Foreskin keratinocyte (primary cell): ENCODE measurements at places on chromosomes 5 and 9. TPM values are rescaled to one million over a fixed set of nuclear protein-coding genes. Genes with fewer than 3 reads are reported as not detected.

GRCh38 chr9:124885551-124885950 is 23.6 kb downstream of the ARPC5L start:
- no peak for DNase-seq

The PFN3 gene
- not detected in 2 replicates for total RNA-seq

GRCh38 chr5:72658161-72658560 is 151.0 kb upstream of the ZNF366 start:
- peak; percentile 14 for DNase-seq

GRCh38 chr5:173643964-173644363 is 27.5 kb upstream of the BOD1 start:
- DNase-seq = no peak

DNA sequence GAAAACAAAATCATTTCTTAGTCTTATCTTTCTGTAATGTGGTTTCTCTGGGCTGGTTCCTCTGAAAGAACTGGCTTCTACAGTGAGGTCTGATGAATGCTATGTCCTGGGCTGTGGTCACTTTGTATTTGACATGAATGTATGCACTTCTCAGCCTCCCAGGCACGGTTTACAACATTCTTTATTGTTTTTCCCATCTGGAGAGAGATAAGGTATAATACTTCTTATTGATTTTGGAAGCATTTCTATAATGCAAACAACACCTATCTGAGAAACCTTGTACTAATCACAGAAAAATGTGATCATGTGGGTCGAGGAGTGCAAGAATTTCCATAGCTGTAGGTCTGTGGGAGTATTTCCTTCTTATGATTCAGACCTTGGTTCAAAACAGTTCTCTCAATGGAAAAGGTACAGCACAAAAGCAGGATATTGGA is 46.9 kb downstream of the ACTBL2 start:
- DNase-seq = peak; percentile 80

GRCh38 chr9:92590377-92590776 is 54.6 kb upstream of the ECM2 start:
- DNase-seq = no peak

DNA sequence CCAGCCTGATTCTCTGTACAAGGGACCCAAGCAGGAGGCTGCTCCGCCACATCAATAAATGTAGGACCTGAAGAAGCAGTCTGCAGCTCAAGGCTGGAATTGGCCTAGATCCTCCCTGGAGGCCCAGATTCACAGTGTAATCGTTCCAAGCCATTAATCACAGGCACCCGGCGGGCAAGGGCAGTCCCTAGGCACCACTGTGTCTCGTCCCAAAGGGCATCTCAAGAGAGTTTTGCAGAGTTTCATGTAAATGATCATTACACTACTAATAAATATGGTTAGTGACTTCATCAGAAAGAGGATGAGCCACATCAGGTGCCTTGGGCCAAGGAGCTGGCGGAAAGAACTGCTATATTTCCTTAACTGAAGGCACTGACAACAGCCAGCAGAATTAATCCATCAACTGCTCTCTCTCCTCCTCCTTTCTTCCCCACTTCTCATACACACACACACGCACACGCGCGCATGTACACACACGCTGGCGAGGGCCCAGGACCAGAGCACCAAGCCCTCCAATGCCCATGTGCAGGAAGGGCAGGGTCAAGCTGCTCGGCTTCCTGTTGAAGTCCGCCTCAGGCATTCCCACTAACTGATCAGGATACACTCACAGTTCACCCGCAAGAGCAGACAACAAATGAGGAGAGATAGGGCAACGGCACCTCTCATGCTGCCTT is 33.9 kb downstream of the GNAQ start:
- DNase-seq = peak; percentile 47

The NEURL1B gene
- total RNA-seq = 4.2 and 5.1 TPM in 2 replicates

DNA sequence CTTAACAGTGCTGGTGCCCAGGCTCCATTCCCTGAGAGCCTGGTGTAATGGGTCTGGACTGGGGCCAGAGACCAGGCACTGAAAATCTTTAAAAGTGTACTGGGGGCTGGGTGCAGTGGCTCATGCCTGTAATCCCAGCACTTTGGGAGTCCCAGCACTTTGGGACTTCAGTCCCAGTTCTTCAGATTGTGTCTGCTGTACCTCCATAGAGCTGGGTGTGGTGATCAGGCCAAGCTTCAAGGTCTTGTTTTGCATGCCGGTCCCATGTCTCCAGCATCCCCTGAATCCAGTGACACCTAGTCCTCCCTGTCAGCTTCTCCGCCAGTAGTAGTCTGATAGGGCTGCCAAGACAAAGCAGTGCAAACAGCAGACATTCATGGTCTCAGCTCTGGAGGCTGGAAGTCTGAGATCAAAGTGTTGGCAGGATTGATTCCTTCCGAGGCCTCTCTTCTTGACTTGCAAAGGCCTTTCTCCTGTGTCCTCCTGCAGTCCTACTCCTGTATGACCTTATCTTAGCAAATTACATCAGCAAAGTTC is 108.2 kb downstream of the SYK start:
- no peak for DNase-seq

DNA sequence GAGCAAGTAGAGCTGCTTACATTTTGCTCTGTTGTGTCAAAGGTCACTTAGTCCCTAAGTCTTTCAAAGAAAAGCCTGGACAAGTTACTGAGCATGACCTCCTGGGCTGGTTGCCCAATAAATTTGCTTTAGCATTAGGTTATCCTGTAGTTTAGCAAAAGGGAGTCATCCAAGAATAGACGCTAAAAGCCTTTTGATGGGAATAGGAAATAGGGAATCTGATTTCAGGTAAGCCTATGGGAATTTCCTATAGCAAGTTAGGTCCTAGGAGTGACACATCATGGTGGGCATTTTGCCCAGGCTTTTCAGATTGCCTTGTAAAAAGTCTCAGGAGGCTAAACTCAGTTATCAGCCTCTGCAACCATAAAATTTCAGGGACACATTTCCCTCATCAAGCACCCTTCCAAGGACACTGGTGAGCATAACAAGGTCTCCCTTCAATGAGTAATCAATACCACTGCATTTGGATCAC is 67.6 kb upstream of the RANBP3L start:
- DNase-seq = peak; percentile 47

The DNAJA1 gene
- 137 and 170 TPM in 2 replicates for total RNA-seq

DNA sequence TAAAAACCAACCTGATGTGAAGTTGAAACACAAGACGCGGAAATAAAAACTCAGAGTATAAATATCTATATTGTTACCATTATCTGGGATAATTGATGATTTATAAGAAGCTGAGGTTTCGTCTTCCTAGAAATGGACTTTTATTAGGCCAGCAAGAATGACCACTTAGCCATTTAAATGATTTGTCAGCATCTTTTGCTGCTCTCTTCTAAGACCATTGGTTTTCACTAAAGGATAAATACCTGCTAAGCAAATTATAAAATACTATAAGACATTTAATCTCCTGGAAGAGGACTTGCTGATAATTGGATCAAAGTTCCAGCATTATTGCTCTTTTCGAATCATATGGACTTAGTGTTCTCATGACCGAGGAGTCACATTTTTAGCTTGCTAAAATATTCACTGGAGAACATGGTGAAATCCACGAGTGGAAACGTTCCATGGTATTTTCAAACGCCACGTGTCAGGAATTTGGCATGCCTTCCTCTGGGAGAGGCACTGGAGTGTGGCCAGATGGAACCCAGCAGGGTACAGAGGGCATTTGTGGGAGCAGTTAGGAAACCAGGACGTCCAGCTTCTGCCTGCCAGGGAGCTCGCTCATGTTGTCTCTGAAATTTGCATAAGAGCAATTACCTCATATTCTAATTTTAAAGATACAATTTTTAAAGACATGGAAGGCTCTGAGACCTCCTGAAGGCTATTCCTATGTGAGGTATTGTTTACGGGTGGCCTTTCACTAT is 43.1 kb downstream of the TNFAIP8 start:
- DNase-seq = no peak

The LPAR1 gene
- 27.0 and 30.9 TPM in 2 replicates for total RNA-seq

The FAT2 gene
- 85.9 and 95.1 TPM in 2 replicates for total RNA-seq

DNA sequence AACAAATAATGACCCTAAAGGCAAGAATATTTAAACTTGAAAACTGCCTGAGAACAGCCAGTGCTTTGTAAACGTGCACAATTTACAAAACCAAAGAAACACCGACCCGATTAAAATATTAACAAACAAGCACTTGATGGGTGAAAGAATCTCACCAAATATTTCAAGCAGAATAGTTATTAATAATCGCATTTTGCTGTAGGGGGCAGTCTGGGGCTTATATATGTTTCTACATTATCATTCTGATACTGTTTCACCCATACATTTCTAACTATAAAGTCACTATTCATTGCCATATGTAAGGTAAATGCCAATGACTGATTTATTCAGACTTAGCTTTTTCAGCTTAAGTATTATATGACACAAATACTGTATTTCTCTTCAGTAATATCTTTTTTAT is 37.7 kb downstream of the UBAP2 start:
- DNase-seq = no peak

DNA sequence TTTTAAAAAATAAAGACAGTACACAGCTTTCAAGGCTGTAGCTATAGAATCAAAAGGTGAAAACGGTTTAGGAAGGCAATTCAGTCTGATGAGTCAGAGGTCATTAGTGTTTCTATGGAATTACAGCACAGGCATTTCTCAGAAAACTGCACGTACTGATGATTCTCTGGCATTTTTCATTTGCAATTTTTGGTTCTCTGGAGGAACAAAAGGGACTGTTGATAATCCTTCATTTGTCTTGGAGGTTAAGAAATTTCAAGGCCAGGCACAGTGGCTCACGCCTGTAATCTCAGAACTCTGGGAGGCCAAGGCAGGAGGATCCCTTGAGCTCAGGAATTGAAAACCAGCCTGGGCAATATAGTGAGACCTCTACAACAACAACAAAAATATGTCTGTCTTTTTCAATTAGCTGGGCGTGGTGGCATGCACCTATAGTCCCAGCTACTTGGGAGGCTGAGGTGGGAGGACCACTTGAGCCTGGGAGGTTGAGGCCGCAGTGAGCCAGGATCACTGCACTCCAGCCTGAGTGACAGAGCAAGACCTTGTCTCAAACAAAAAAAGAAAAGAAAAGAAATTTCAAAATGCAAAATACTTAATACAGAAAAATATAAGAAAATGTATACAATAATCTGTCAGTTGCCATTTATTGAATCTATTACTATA is 27.3 kb downstream of the NR6A1 start:
- no peak for DNase-seq

DNA sequence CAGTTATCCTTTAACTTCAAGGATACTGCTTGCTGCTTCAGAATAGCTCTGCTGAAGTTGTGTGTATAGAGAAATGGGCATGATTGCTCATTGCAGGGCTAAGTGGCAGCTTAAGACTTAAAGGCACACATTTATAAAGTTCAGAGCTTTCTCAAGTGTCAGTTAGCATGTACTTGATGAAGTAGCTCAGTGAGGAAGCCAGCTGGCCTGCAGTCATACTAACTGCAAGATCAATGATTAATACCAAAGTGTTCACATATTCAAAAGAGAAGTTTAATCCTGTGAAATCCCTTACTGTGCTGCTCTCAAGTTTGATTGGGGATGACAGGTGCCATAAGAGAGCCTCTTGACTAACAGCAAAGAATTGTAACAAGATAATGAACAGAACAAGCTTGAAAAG is 483.4 kb upstream of the NUDT12 start:
- no peak for DNase-seq

GRCh38 chr5:68290260-68290674 is 74.7 kb downstream of the PIK3R1 start:
- DNase-seq = no peak

DNA sequence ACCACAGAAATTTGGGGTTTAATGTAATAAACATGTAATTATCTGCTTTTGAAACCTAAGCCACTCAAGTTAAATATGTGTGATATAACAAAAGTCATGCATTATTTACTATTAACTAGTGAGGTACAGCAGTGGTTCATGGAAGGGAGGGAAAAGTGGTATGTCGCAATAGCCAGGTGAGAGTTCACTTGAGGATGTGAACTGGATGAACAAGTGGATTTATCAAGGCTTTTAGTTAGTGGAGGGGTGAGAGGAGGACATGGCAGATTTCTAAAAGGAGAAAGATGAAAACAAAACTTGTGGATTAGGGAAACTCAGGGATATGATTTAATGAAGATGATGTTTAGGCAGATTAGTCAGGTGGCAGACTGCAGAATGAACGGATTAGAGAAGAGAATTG is 141.3 kb upstream of the NFIB start:
- DNase-seq = no peak

The GHR gene
- 1.6 and 2.1 TPM in 2 replicates for total RNA-seq

DNA sequence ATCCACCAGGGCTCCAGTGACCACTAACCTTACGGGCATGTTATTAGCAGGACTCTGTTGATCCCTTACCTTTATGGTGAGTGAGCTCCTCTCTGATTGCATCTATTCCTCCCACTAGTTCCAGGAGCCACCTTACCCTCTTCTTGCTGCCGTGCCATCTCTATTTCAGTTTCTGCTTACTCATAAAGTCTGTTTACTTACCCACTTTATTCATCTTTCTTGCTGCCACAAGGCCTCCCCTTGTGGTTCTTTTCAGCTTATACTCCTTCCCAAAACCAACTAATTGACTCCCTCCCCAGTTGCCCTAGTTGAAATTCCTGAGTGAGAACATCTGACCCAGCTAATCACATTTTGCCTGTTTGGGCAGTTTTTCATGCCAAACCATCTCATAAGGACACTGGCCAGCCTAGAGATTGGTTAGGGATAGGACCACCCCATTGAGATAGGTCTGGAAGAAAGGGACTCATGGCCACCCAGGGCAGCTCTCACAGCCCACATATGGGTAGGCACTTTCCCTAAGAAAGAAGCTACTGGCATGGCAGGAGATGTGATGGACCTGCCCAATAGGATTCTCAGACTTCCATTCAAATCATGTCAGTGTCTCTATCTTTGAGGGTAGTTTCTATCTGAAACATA is 412.7 kb downstream of the EFNA5 start:
- no peak for DNase-seq

DNA sequence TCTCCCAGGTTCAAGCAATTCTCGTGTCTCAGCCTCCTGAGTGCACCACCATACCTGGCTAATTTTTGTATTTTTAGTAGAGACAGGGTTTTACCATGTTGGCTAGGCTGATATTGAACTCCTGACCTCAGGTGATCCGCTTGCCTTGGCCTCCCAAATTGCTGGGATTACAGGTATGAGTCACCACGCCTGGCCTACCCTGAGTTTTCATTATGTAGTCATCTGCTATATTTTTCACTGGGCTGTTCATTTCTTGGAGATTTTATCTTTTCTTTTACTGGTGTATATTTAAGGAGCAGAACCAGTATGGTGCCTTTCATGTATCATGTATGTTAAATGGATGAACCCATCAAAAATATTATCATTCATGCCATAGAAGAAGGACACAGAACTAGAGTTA is 377.0 kb upstream of the ACTBL2 start:
- no peak for DNase-seq

DNA sequence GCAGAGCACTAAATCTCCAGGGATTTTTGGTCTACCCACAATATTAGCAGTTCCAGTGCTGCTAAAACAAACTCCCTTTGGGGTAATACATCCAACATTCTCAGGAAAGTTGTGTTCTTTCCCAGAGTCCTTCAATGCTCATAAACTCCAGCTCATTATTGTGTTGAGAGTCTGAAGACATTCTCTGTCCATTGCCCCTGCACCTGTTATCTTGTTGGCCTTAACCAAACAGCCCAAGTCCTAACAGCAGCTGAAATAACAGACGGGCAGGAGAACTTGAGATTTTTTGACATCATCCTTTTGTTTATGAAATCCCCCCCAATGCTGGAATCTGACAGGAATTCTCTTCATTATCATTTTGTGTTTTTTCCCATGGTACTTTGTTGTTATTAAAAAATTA is 110.8 kb downstream of the PAPPA start:
- no peak for DNase-seq

The SHROOM1 gene
- total RNA-seq = 2.9 and 3.0 TPM in 2 replicates
